CD8-positive, alpha-beta memory T cell (primary cell): ENCODE measurements at places on chromosomes 3 and 15. TPM values are rescaled to one million over a fixed set of nuclear protein-coding genes. Genes with fewer than 3 reads are reported as not detected.

DNA sequence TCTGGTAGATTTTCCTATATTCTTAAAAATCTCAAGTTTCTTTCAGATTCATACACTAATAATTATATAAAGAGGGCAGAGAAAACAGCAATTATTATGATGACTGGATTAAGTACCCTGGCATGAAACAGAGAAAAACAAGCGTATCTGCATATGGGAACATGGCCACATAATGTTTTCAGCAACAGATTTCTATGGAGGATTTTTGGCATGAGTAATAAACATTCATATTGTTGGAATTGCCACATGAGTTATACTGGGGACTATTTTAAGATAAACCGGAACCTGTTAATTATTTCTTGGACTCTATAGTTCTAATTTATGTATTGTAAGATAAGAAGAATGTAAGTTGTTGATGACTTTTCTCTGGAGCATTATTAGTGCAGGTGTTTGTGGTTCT is 112.7 kb downstream of the OXSM start:
- DNase-seq = no peak

- DNase-seq = no peak
Measured at GRCh38 chr15:40697916-40698315, 2.9 kb downstream of the RAD51 start.

The CLN6 gene
- total RNA-seq = 73.8 TPM

The LINGO1 gene
- not detected for total RNA-seq

- no peak for DNase-seq
Measured at GRCh38 chr3:24843955-24844354, 349.3 kb upstream of the THRB start.

DNA sequence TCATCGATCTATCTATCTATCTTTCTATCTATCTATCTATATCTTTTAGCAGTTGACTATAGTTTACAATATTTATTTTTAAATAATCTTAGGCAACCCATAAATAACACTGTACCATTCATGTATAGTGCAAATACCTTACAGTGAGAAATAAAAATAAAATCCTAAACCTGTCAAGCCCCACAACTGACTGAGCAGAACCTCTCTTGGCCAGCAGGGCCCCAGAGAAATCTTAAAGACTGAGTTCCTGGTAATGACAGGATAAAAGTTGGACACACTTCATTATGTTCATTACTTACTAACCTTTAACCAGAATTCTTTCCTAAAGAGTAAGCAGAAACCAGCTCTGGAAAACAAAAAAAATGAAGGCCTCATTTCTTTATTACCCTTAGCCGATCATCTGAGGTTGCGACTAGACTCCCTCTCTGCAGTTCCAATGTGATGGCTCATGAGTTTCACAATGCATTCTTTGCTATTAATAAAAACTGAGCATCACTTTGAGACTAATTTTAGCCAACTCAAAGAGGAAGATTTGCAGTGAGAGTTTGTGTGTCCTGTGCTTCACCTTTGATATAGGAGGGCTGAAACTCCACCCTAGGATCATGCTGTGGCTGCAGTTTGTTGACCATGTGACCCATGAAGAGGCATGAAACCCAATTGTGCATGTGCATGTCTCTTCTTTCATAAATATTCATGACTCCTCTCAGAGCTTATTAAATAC is 1072.0 kb downstream of the NSUN3 start:
- DNase-seq = no peak

The NAA80 gene
- total RNA-seq = 17.3 TPM

DNA sequence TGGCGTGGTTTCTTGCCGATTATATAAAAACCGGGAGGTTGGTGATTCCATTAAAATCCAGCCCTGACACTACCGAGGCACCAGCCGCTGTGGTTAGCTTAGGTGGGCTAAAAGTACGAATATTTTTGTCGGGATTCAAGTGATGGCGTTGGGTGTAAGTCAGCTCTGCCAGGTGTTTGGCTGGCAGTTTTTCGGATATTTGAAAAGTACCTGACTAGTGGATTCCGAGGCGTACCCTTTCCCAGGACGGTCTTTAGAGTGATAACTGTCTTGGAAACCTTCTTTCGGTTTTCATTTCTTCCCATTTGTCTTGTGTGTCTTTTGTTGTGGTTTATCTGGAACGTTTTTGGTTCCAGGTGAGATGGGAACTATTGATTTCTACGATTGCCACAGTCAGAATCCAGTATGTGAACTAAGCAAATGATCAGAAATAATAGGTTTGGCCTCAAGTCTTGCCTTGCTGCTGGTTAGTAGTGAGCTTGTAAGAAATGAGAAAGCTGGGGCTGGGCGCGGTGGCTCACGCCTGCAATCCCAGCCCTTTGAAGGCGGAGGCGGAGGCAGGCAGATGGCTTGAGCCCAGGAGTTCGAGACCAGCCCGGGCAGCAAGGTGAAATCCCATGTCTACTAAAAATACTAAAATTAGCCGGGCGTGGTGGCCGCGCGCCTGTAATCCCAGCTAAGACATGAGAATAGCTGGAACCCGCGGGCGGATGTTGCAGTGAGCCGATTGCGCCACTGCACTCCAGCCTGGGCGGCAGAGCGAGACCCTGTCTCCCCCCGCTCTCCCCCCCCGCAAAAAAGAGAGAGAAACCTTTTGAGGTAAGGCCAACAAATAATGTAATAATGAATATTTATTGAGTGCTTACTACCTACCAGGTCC is 1.4 kb downstream of the FYTTD1 start:
- peak; percentile 9 for DNase-seq

GRCh38 chr3:52537165-52537620 is 788 bp downstream of the UQCC5 start:
- no peak for DNase-seq

- no peak for DNase-seq
Measured at GRCh38 chr3:111319598-111319997, 222.4 kb upstream of the CD96 start.

DNA sequence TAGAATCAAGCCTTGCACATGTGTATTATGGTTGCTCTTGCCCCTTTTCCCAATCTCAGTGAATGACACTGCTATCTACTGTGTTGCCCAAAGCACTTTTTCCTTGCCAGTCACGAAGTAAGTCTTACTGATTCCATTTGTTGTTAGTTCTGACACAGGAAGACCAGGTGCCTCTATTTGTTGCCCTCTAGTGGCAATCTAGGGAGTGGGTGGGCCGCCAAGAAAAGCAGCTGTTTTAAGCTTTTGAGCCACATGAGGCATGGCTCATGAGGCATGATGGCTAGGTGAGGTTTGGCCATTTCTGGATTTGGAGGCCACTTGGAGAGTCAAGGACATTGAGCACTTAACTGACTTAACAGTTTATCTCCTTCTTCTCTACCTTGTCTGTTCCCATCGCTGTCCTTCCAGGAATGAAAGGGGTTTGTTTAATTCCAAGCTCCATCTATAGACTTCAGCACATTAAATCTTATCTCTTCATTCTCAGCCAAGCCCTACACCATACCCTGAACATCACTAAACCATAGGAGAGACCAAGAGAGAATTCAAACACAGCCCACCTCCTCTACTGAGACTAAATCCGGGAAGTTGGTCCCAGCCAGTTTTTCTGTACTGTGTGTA is 103.1 kb downstream of the HCN4 start:
- DNase-seq = peak; percentile 63

DNA sequence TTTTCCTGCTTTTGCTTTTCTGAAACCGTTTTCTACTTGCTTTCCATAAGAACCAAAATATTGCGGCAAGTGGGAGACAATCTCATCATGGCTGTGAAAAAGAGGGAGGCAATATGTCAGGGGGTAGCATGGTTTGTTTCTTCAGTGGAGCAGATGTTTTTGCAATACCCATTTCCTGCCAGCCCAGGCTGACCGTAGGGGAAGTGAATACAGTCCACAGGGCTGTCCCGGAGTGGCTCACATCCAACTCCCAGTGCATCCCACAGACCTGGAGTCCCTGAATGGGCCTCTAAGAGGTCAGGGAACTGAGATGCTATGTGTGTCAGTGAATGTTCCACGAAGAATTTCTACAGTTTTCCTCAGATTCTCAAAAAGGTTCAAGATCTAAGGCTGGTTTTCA is 69.6 kb downstream of the EPHB1 start:
- DNase-seq = no peak

DNA sequence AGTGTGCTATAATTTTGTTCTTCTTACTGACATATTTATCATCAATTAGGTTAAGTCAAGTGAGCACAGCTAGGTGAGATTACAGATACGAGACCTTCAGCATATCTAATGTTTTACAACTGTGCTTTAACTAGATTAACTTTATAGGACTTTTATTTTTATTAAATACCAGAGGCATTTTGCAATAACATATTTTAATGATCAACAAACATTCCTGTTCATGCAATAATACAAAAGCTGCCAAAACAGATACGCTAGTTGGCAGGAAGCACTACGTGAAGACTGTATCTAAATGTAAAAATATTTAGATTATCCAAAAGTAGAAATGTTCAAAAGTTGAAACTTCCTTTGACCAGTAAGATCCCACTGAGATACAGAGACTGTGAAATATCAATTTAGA is 139.1 kb downstream of the CBLB start:
- no peak for DNase-seq

The CPNE9 gene
- total RNA-seq = not detected

DNA sequence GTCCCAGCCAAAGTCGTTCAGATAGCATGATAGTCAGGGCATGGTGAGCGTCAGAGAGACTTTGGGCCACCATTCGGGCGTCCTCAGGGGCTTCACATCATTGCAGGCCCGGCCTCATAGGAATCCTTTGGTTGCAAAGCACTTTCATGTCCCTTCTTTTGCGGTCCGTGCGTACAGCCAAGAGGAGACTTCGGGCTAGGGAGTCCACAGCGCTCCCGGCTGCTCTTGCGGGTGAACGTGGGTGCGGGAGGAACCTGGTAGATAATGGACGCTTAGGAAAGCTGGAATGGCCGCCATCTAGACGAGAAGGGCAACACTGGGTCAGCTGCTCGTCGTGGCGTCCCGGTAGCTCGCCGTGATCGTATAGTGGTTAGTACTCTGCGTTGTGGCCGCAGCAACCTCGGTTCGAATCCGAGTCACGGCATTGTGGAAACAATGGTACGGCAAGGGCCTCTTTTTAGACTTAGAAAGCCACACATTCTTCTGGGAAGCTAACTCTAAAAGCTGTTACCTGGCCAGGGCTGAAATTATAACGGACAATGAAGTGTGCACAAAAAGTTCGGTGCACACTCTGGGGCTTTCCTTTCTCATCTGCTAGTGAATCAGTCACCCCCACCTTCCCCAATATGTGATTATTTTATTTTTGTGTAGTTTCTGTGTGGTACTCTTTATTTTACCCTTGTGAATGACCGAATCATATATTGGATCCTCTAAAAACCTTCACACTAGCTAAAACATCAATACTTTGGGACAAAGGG is 13.2 kb upstream of the SHF start:
- peak; percentile 66 for DNase-seq

The LMAN1L gene
- total RNA-seq = 0.27 TPM

GRCh38 chr3:141914311-141914710 is 37.9 kb downstream of the ATP1B3 start:
- no peak for DNase-seq

The TMED3 gene
- 53.2 TPM for total RNA-seq

The EPHB1 gene
- total RNA-seq = not detected

DNA sequence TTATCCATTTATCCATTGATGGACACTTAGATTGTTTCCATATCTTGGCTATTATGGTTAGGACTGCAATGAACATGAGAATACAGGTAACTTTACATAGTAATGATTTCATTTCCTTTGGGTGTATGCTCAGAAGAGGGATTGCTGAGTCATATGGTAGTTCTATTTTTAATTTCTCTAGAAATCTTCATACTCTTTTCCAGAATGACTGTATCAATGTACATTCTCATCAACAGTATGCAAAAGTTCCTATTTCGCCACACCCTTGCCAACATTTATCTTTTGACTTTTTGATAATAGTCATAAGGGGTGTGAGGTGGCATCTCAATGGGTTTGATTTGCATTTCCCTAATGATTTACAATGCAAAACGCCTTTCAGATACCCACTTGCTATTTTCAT is 6.2 kb upstream of the NIPA1 start:
- no peak for DNase-seq

The TMEM158 gene
- 0.11 TPM for total RNA-seq

GRCh38 chr15:71761649-71762048 is 48.7 kb upstream of the NR2E3 start:
- no peak for DNase-seq

The TMPRSS7 gene
- not detected for total RNA-seq

DNA sequence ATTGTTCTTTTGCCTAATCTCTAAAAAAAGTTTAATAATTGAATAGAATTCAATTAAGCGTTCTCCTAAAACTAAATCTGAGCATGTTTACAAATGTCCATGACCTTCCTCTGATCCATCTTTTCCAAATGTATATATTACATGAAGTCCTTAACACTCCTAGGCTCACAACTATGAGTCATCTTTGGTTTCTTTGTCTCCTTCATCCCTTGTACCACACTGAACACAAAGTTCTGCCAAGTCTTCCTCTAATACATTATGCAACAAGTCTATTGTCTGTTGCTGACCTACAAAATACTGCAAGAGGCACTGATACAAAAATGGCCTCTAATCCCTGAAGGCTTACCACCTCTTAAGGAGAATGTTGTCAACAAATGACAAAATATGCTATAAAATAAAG is 550.2 kb downstream of the PYDC2 start:
- no peak for DNase-seq

The XIRP1 gene
- total RNA-seq = 4.1 TPM

The SETD2 gene
- total RNA-seq = 32.8 TPM

- DNase-seq = no peak
Measured at GRCh38 chr3:183764847-183765731, 60.3 kb downstream of the MAP6D1 start.

GRCh38 chr15:33357845-33358244 is 47.1 kb downstream of the RYR3 start:
- DNase-seq = no peak

- DNase-seq = no peak
Measured at GRCh38 chr3:73258057-73258456, 196.6 kb downstream of the EBLN2 start.

The ATP10A gene
- 28.9 TPM for total RNA-seq

The HRG gene
- not detected for total RNA-seq

DNA sequence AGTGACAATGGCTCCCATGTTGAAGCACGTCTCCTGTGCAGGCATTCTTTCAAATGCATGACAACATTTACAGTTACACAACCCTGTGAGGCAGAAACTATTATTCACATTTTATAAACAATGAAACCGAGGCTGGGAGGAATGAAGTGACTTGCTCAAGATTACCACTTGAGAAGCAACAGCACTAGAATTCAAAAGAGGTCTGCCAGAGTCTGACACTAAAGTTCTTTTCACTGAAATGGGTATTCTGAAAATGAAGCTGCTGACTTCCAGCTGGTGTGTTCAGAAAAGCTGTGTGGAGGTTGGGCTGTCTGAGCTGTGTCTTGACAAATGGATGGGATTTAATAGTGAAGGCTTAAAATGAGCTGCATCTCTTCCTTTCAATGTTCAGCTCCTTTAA is 104.4 kb downstream of the THSD4 start:
- no peak for DNase-seq

The PATL2 gene
- 9.1 TPM for total RNA-seq
